Sigmoid colon (tissue), 7 donors: ENCODE measurements at places on chromosomes 5 and 9. TPM values are rescaled to one million over a fixed set of nuclear protein-coding genes. Genes with fewer than 3 reads are reported as not detected.
A peak's percentile ranks its signal among the peaks of the same experiment; 100 is the strongest.

DNA sequence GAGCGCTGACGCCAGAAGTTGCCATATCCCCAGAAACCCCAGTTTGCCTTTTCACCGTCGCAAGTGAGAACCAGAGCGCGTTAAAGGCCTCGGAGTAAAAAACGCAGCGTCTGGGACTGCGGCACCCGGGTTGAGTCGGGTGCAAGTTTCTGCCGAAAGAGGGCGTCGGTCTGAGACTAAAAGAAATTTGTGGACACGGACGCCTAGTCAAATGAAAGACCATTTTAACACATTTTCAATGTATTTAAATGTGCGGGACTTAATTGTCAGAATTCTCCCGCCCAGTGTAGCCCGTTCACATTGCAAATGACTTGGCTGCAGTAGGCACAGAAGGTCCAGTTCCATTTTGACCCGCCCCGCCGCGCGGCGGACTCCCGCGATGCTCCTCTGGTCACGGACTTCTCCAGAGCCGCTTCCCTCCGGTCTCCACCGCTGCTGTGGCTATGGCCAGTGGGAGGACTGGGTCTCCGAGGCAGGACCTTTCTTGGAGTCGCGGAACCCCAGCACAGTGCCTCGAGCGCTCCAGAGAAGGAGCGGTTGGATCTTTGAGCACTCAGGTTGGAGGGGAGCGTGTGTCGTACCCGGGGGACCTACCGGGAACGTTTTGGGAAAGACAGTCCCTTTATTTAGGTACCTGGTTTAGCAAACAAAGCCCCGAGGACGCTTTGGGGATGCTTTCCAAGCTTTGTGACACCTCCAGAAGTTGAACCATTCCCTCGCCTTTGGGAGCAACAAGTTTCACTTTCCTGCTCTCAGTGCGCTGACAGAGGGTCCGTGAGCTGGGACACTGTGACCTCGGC is 1.2 kb upstream of the NPR3 start:
- peaks cover 26% of the 10 kb centered on the region for H3K27me3 ChIP-seq
- peak overlapping the region; percentile 81 for H3K27ac ChIP-seq
- H3K36me3 ChIP-seq, result no peaks in the 10 kb centered on the region
- H3K4me1 ChIP-seq, result no peaks in the 10 kb centered on the region
- peak overlapping the region; percentile 56 for H3K4me3 ChIP-seq
- DNase-seq, result peak; percentile 85

DNA sequence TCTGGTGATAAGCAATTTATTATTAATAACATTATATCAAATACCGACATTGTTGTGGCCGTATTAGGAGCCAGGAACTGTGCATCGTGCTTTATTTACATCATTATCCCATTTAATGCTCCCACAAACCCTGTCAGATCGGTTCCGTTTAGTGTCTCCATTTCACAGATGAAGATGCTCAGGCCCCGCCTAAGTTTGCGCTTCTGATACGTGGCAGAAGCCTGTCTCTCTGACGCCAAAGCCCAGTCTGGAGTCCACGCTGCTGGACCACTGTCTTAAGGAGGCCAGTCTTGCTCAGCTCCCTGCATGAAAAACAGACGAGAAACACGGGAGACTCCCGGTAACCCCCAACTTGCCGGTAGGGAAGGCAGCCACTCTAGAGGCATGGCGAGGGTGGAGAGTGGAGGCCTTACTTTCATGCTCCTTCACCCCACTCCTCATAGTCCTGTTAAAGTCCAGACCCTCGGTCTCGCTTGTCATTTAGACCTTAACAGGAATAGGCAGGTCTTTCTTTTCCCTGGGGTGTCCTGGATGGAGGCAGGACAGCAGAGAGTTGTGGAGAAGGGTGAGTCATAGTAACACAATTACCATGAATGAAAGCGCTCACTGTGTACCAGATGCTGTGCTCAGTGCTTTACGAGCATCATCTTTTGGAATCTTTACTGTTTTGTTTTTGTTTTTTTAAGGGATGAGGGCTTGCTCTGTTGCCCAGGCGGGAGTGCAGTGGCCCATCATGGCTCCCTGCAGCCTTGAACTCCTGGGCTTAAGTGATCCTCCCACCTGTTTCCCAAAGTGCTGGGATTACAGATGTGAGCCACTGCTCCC is 872 bp downstream of the TXNDC15 start:
- H3K36me3 ChIP-seq, result no peaks in the 10 kb centered on the region
- peak overlapping the region; percentile 95 for H3K27ac ChIP-seq
- H3K4me1 ChIP-seq, result peaks cover 18% of the 10 kb centered on the region
- peak overlapping the region; percentile 77 for H3K4me3 ChIP-seq
- peak; percentile 91 for DNase-seq

Gene CDO1
- 16.8 TPM for total RNA-seq

Gene IL3
- not detected for total RNA-seq

- H3K27ac ChIP-seq, result no peak overlapping the region
- H3K27me3 ChIP-seq, result no peaks in the 10 kb centered on the region
- H3K36me3 ChIP-seq, result peaks cover 21% of the 10 kb centered on the region
- H3K4me1 ChIP-seq, result peaks cover 23% of the 10 kb centered on the region
- no peak overlapping the region for H3K4me3 ChIP-seq
- no peak for DNase-seq
These were observed 2.6 kb downstream of the INVS start for GRCh38 chr9:100101608-100102007.

Gene CERCAM
- total RNA-seq, result 18.2 TPM

Gene FOXD4L5
- not detected for total RNA-seq

GRCh38 chr5:131221888-131222287 is 42.0 kb upstream of the CDC42SE2 start:
- H3K4me1 ChIP-seq, result peaks cover 7% of the 10 kb centered on the region
- H3K4me3 ChIP-seq, result no peak overlapping the region
- no peak for DNase-seq
- no peaks in the 10 kb centered on the region for H3K27me3 ChIP-seq

Gene REEP5
- total RNA-seq, result 86.0 TPM

DNA sequence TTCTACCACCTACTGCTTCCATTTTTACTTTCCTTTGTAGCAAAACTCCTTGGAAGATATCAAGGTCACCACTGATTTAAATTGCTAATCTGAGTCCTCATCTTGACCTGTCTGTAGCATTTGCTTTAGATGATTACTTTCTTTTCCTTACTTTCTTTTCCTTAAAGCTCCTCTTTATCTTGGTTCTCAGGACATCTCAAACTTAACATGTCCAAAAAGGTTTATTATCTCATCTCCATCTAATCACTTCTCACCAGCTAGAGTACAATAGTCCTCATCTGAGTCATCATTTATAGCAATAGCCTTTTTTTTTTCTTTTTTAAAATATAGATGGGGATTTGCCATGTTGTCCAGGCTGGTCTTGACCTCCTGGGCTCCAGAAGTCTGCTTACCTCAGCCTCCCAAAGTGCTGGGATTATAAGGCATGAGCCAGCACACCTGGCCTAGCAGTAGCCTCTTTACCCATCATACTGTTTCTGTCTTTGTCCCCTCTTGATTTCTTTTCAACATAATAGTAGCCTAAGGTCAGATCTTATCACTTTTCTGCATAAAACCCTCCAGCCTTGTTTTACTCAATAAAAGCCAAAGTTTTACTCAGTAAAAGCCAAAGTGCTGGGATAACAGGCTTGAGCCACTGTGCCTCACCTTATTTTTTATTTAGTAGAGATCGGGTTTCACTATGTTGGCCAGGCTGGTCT is 32.9 kb upstream of the GPR21 start:
- H3K27ac ChIP-seq, result no peak overlapping the region
- no peaks in the 10 kb centered on the region for H3K27me3 ChIP-seq
- DNase-seq, result no peak

Gene CLIC3
- total RNA-seq, result not detected

Gene CDKN2B-AS1
- 2.0 TPM for total RNA-seq

- H3K4me1 ChIP-seq, result no peaks in the 10 kb centered on the region
- DNase-seq, result no peak
- no peaks in the 10 kb centered on the region for H3K36me3 ChIP-seq
- H3K27me3 ChIP-seq, result no peaks in the 10 kb centered on the region
These were observed 115.1 kb upstream of the MVB12B start for GRCh38 chr9:126211441-126212074.

Gene LPAR1
- total RNA-seq, result 34.9 TPM

DNA sequence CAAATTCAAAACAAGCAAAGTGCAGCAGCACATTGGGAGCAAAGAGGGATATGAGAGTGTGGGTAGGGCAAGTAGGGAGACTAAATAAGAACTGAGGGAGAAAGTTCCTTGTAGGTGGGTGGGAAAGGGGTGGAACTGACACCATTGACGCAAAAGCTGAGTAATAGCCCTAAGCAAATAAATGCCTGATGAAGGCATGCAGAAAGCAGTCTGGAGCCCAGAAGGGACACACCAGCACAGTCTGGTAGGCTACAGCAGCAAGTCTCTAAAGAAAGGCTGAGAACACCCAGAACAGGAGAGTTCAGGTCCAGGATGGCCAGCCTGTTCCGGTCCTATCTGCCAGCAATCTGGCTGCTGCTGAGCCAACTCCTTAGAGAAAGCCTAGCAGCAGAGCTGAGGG is at the start of gene INSL4:
TSS of gene INSL4 (plus strand) at position 208 of the 400 bp plus-strand sequence. CDS start at position 313, 105 bp downstream.
- no peaks in the 10 kb centered on the region for H3K4me1 ChIP-seq
- no peak within 1 kb of the TSS for H3K27ac ChIP-seq
- H3K27me3 ChIP-seq, result no peaks in the 10 kb centered on the region
- DNase-seq, result no peak

DNA sequence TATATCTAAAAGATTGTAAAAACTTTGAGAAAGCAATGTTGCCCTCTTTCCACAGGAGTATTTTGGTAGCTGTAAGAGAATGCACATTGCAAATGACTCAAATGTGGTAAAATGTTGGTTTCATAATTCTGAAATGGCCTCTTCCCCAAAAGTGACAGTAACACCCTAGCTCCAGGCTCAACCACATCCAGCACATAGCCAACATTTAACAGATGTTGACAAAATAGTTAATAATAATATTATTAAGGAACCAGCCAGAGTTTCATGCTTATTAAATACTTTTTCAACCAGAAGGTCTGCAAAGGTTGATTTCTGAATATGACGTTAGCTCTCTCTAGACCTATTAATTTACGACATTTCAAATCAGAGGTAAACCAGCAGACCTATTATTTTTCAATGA is 1.3 kb downstream of the ANXA1 start:
- peak overlapping the region; percentile 74 for H3K27ac ChIP-seq
- H3K27me3 ChIP-seq, result no peaks in the 10 kb centered on the region
- peaks cover 43% of the 10 kb centered on the region for H3K4me1 ChIP-seq
- H3K4me3 ChIP-seq, result peak overlapping the region; percentile 52

DNA sequence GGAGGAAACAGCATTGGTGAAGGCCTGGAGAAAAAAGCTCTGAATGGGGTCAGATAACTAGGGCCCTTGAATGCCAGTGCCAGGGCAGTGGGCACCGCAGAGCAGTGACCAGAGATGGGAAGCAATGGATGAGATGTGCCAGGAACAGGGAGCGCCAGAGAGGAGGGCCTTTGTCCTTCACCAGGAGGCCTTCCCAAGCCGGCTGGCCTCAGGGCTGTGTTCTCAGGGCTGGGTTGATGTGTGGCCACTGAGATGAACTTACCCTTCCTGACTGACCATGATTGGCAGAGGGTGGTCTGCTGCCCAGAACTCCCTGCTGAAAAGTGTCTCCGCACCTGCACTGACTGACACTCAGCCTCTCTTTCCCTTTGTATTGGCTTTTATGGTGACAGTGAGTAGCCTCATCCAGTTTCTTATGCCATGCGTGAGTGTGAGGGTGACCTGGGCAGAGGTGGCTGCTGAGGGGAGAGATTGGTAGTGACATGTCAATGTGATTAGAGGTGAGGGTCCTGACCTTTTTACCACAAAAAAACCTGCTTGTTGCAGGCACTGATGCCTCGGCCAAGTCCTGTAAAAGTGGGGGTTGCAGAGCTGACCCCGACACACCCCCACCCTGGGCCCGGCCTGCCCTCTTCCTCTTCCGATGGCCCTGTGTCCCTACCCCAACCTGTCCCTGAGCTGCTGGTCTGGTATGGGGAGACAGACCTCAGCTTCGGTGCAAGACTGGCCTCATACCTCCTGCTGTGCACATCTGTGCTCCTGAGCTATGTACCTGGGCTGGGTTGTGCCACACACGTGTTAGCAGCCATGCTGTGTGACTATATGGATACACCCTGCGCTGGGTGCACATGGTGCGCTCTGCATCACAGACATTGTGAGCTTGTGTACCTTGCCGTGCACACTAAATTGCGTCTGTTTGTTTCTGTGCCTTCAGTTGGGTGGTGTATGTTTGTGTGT is 57.1 kb upstream of the PSD2 start:
- no peaks in the 10 kb centered on the region for H3K36me3 ChIP-seq
- H3K4me3 ChIP-seq, result no peak overlapping the region
- H3K4me1 ChIP-seq, result no peaks in the 10 kb centered on the region
- H3K27ac ChIP-seq, result no peak overlapping the region
- no peaks in the 10 kb centered on the region for H3K27me3 ChIP-seq
- no peak for DNase-seq

Gene RANBP3L
- total RNA-seq, result 3.9 TPM
